ENCODE measurements at places on chromosomes 7 and 10. TPM values are rescaled to one million over a fixed set of nuclear protein-coding genes. Genes with fewer than 3 reads are reported as not detected.

Gene NUTM2E
- polyA plus RNA-seq: 0.40 TPM

Gene LRRTM3
- 0.72 TPM for polyA plus RNA-seq

Gene ST8SIA6
- not detected for polyA plus RNA-seq

Gene TPK1
- polyA plus RNA-seq: 2.7 TPM

Gene CALHM3
- polyA plus RNA-seq: 1.5 TPM

Gene ADARB2
- 10.1 TPM for polyA plus RNA-seq

Gene TMED4
- 55.9 TPM for polyA plus RNA-seq

Gene TRPV5
- not detected for polyA plus RNA-seq

Gene UBTD1
- polyA plus RNA-seq: 6.8 TPM

Gene BLNK
- 10.4 TPM for polyA plus RNA-seq

Gene FAS
- 2.8 TPM for polyA plus RNA-seq

Gene CACUL1
- 5.5 TPM for polyA plus RNA-seq

Gene TMEM213
- polyA plus RNA-seq: 0.30 TPM

Gene SAMD9
- polyA plus RNA-seq: 0.76 TPM

Gene SH2D4B
- polyA plus RNA-seq: 0.02 TPM

Gene ZNF485
- 2.8 TPM for polyA plus RNA-seq

Gene GCK
- 6.9 TPM for polyA plus RNA-seq

Gene STEAP1B
- polyA plus RNA-seq: not detected

Gene CBX3
- 32.9 TPM for polyA plus RNA-seq

Gene TBC1D12
- polyA plus RNA-seq: 9.2 TPM

Gene OGDHL
- polyA plus RNA-seq: 9.2 TPM

Gene KCNIP2
- polyA plus RNA-seq: 3.0 TPM

Gene PON1
- polyA plus RNA-seq: 0.61 TPM

Gene PPP2R2D
- polyA plus RNA-seq: 32.2 TPM

Gene GJD4
- not detected for polyA plus RNA-seq

Gene GPRIN2
- polyA plus RNA-seq: 6.0 TPM

Gene SGCE
- 38.5 TPM for polyA plus RNA-seq

Gene HIPK2
- 9.8 TPM for polyA plus RNA-seq

Gene MEOX2
- polyA plus RNA-seq: 1.2 TPM

Gene CTAGE4
- polyA plus RNA-seq: 2.7 TPM

Measured in pancreas (tissue), 10 donors.